ENCODE measurements at places on chromosomes 13 and 19.
A peak's percentile ranks its signal among the peaks of the same experiment; 100 is the strongest.

- peak; percentile 51 for DNase-seq
These were observed 7.5 kb downstream of the ZNF610 start for GRCh38 chr19:52343548-52343947.

DNA sequence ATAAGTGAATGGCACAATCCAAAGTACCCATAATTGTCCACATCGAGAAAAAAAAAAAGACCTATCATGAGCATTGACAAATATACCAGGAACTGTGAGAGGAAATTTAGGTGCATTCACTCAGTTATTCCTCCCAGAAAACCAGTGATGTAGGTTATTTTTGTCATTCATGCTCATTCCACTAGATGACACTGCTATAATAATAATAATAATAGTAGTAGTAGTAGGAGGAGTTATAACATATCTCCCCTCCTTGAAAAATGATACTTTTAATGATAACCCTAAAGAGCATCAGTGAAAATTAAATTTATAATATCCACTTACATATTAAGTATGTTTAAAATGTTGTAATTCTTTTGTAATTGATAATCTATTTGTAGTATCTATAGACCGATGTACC is 463.9 kb upstream of the MIR17HG start:
- DNase-seq = no peak

GRCh38 chr13:97565906-97566305 is 131.9 kb downstream of the RAP2A start:
- DNase-seq = no peak

DNA sequence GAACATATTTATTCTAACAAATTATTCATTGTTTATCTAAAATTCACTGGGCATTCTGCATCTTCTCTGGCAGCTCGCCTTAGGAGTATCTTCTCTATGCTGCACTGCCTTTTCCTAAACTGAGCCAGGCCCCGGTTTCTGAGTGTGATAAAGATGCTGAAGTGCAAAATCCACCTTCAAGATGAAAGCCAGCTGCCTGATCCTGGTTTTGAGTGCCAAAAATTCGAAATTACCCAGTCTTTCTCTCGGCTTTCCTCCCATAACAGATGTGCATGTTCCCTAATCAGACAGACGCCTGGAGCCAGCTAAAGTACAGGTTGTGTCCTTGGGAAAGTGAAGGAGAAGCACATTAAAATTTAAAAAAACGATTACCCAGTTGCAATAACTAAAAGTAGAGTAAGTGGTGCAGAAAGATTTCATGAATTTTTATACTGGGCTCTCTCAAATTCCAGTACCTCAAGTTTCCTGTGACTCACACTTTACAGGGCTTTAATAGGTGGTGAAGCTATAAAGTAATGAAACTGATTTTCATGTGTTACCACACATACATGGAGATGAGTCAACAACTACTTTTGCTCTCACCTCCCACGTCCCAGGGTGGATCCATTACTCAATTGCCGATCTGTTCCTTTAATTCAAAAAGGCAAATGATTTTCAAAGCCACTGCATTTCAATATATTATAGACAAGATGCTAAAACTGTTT is 65.0 kb upstream of the GTF2F2 start:
- no peak for DNase-seq

DNA sequence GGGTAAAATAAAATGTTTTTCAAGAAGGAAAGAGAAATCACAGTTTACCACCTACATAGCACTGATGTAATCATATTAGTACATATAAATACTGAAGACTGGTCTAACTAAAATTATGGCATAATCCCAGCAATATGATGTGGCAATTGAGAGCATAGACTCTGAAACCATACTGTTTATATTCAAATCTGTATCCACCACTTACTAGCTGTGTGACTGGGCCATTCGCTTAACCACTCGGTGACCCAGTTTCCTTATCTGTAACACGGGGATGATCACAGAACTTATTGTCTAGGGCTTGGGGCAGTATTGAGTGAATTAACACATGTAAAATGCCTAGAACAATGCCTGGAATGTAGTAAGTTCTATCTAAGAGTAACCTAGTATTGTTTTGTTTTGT is 13.1 kb upstream of the GTF3A start:
- no peak for DNase-seq

GRCh38 chr19:17234911-17235299 is 8.9 kb downstream of the OCEL1 start:
- peak; percentile 79 for DNase-seq

- DNase-seq = no peak
These were observed 900 bp downstream of the MCEMP1 start for GRCh38 chr19:7677669-7678311.

DNA sequence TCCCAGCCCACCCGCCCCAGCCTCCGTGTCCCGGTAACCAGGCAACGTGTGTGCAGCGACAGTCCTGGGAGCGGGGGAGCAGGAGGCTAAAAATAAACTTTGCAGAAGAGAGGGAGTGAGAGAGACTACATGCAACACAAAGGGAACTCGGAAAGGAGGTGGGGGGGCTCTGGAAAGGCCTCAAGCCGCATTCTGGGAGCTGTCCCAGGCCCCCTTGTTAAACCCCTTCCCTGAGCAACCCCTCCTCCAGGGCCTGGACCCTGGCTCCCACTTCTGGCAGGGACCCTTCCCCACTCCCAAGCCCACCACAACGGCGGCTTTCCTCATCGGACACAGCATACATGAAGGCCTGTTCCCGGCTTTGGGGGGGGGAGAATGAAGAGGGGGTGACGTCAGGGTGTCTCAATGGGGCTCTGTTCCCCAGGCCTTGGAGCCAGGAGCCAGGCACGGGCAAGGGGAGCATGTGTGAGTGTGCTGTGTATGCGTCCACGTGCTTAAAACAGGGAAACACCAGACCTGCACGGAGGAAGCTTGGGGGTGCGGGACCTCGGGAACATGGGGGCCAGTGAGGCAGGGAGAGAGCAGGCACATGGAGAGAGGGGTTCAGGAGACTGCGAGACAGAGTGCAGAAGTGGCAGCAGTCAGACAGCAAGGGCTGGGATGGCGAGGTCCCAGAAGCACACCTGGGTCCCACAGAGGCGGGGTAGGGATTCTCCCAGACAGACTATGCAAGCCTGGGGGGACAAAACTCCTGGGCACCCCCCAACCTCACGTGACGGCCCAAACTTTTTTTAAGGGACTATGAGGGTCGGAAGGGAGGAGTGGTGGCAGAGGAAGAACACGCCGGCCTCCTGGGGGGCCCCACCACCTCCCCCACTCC is 2.3 kb downstream of the ERF start:
- no peak for DNase-seq

DNA sequence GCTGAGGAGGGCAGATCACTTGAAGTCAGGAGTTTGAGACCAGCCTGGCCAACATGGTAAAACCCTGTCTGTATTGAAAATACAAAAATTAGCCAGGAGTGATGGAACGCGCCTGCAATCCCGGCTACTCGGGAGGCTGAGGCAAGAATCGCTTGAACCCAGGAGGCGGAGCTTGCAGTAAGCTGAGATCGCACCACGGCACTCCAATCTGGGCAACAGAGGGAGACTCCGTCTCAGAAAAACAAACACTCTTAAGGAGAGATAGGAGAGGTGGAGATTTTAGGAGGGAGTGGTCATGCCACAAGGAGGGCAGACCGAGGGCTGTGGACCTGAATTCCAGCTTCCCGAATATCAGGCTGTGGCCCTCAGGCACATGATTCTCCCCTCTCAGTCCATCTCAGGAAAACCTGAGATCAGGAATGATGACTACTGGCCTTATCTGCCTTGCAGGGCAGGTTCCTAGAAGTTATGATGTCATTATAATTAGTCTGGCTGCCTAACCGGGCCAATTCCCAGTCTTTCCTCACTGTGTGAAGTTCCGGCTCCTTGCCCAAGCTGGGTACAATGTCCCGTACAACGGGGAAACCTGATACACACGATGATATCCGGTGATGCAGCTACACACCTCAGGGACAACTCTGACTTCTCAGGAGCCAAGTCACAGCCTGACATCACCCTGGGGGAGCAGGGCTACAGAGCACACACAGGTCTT is 2.5 kb downstream of the SLC35E1 start:
- no peak for DNase-seq

DNA sequence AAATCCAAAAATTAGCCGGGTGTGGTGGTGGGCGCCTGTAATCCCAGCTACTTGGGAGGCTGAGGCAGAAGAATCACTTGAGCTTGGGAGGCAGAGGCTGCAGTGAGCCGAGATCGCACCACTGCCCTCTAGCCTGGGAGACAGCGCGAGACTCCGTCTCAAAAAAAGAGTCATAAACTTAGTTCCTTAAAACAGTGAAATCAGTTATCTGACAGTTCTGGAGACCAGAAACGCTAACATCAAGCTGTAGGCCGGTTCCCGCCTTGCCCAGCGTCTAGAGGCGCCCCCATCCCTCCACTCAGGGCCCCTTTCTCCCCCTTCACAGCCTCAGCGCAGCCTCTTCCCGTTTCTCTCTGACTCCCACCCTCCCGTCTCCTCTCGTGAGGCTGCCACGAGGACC is 11.9 kb downstream of the ADAT3 start:
- no peak for DNase-seq

Measured in CD4-positive, alpha-beta T cell treated with Interleukin-6 for 4 hours (primary cell).